ENCODE measurements at places on chromosomes 7 and 10. TPM values are rescaled to one million over a fixed set of nuclear protein-coding genes. Genes with fewer than 3 reads are reported as not detected.

GRCh38 chr10:1044146-1044545 is 4.8 kb downstream of the IDI1 start:
- no peak for DNase-seq

- DNase-seq = no peak
These were observed 19.3 kb downstream of the STK17A start for GRCh38 chr7:43602256-43602655.

- DNase-seq = no peak
These were observed 505.6 kb upstream of the MKI67 start for GRCh38 chr10:128631801-128632241.

DNA sequence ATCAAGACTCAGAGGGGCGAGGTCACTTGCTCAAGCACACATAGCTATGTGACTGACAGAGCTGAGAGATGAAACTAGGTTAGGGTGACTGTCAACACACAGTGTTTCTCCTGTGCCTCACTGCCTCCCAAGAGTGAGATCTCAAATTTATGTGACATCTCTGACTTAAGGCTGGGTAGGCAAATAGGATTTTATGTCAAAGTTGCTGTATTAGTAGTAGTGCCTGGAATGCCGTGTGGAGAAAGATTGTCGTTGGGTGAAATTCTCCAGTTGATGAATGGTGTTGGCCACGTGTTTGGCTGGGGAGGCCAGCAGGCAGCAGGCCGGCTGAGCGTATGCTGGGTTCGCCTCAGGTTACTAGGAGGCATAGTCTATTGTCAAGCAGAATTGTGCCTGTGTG is 148.3 kb upstream of the BMPER start:
- no peak for DNase-seq

GRCh38 chr10:125882596-125882995 is 1.5 kb upstream of the DHX32 start:
- DNase-seq = no peak

DNA sequence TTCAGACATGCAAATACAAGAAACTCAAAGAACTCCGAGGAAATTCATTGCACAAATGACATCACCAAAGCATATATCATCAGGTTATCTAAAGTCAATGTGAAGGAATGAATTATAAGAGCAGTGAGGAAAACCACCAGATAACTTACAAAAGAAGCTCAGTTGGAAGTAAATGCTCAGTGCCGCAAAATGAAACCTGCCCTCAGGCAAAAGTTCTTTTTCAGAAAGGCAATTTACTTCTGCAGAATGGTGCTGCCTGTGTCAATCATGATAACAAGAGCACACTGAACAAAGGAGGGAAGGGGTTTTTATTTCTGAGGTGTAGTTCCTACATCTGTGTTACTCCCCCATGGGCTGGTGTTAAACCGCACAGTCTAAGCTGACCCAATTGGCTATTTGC is 550.6 kb upstream of the SEMA3D start:
- no peak for DNase-seq

DNA sequence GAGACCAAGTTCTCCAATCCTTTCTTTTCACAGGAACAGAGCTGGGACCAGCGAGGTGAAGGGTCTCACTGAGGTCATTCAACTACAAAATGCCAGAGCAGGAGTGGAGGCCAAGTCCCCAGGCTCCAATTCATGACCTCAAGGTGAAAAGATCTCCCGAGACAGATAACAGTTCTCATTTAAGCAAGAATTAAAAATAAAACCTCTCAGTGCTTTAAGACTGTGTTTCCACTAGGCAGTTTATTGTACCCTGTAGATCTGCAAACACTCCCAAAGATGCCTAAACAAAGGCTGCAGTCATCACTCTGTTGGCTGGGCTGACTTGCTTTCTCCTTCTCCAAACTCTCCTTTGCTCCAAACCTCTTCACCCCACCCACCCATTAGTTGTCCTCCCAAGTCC is 74.8 kb upstream of the CXCL12 start:
- no peak for DNase-seq

DNA sequence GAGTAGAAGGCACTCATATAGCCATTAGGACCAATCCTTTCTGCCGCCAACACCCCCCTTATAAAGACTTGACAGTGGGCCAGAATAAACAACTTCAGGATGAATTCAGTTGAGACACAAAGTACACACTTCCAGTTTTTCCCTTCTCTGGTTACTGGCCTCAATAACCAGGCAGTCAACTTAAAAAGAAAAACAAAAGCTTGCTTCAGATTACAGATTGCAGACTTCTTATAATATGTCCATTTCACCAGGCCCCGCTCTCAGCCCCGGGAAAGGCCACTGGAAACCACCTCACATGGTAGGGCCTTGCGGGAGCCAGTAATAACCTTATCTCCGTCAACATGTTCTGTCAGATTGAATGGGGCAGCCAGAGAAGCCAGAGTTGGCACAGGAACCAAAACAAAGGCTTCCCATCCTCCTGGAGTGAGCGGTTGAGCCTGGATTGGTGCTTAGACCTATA is 108.8 kb downstream of the EGFR start:
- no peak for DNase-seq

- DNase-seq = no peak
These were observed 4.7 kb downstream of the ZNF775 start for GRCh38 chr7:150383710-150384397.

- no peak for DNase-seq
These were observed 13.5 kb downstream of the LRMDA start for GRCh38 chr10:75444781-75445386.

DNA sequence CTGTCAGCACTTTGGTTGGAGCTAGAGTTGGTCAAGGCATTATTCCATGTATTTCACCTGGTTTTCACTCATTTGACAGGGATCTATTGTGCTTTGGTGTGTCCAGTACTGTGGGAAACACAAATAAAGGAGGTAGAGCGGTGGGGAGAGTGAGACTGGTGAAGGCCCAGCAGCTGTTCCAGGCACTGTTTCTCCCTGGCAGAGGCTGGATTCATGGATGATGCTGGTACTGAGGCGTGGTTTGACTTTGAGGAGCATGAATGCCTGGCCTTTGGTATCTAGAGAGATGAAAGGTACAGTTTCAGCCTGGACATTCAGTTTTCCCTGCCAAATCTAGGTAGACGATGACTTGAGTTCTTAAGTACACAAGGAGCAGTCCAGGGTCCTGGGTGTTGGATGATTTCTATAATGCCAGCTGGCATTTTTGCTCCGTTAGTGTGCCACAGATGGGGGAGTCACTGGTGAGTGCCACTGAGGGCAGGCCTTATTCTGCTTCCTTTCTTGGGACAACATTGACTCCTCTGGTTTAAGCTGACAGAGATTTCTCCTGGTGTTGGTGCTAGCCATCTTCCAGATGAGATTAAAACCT is 162.2 kb upstream of the BMPER start:
- no peak for DNase-seq

DNA sequence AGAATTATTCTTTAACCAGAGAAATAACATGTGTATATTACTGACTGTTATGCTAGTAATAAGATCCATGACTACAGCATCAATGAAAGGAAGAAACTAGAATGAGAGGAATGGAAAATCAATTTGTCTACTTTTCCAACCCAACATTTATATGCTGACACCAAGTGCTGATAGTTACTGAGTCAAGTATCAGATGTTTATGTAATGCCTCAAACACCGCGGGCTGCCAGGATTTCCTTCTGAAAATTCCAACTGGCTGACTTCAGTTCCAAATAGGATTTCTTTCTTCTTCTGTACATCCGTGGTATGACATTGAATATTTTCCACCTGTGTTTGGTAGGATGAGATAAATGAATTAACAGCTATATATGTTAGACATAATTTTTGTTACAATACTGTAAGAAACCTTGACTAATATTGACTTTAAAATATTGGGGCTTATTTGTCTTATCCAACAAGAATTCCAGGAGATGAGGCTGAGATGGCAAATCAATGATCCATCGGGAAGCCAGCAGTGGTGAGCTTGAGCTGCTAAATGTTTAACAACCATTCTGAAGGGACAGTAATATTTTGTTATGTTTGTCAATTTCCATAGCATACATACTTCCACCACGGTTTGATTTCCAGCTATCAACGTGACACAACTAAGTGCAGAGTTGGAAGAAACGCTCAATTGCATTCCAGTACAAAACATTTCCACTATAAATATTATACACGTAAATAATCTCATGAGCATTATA is 435.2 kb upstream of the AUTS2 start:
- no peak for DNase-seq

- DNase-seq = no peak
These were observed 1519.6 kb downstream of the REEP3 start for GRCh38 chr10:65040796-65041195.

GRCh38 chr10:123275136-123275564 is 120.9 kb downstream of the BUB3 start:
- peak; percentile 16 for DNase-seq

DNA sequence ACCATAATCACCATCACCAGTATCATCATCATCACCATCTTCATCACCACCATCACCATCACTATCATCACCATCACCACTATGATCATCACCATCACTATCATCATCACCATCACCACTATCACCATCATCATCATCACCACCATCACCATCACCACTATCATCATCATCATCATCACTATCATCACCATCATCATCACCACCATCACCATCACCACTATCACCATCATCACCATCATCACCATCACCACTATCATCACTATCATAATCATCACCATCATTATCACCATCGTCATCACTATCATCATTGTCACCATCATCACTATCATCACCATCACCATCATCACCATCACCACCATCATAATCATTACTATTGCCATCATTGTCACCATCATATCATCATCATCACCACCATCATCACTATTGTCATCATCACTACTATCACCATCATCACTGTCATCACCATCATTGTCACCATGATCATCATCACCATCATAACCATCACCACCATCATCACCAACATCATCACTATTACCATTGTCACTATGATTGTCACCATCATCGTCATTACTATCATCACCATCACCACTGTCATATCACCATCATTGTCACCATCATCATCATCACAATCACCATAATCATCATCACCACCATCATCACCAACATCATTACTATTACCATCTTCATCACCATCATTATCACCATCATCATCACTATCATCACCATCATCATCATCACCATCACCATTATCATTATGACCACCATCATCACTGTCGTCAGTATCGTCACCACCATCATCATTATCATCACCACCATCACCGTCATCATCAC is 154.7 kb downstream of the ACTR3B start:
- no peak for DNase-seq

- no peak for DNase-seq
These were observed 154.6 kb upstream of the NPVF start for GRCh38 chr7:25382869-25383268.

DNA sequence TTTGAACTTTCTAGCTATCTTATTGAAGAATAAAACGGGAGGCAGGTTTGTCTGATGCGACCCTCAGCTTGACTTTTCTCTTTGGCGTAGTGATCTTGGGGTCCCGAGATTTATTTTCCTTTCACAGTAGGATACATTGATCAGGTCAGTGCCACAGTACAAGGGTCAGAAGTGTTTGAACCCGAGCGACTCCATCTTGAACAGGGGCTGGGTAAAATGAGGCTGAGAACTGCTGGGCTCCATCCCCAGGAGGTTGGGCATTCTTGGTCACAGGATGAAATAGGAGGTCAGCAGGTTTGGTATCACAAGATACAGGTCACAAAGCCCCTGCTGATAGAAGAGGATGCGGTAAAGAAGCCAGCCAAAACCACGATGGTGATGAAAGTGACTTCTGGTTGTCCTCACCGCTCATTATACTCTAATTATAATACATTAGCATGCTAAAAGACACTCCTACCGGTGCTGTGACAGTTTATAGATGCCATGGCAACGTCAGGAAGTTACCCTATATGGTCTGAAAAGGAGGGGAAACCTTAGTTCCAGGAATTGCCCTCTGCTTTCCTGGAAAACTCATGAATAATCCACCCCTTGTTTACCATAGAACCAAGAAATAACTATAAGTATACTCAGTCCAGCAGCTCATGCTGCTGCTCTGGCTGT is 3.0 kb upstream of the TECPR1 start:
- DNase-seq = no peak

- DNase-seq = no peak
These were observed 421 bp downstream of the SMURF1 start for GRCh38 chr7:99143521-99143852.

- no peak for DNase-seq
These were observed 100.7 kb upstream of the CTTNBP2 start for GRCh38 chr7:117973975-117974374.

DNA sequence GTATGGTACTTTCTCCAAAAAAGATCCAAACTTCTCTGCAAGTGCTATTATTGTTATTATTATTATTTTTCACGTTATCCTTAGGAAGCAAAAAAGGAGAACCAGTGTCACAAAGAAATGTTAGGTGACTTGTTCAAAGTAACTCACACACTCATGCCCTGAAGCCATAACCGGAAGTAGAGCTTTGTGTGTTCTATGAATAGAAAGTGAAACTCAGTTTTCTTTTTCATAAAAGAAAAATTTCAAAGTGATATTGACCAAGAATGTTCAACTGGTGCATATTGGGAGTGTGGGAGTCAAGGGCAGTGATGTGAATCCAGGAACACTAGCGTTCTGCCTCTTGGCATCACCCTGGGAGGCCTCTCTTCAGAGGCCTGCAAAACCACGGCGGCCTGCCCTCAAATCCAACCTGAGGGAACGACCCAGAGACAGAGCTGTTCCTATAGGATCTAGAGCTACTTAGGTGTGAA is 106.1 kb downstream of the PRKCQ start:
- DNase-seq = no peak

SEC31B gene
- polyA plus RNA-seq = 10.1 TPM

LIPN gene
- polyA plus RNA-seq = not detected

LRRD1 gene
- polyA plus RNA-seq = 0.55 TPM

FERD3L gene
- polyA plus RNA-seq = not detected

CTTNBP2 gene
- 25.7 TPM for polyA plus RNA-seq

UCN3 gene
- polyA plus RNA-seq = 1.1 TPM

GPR146 gene
- polyA plus RNA-seq = 1.9 TPM

C10orf62 gene
- polyA plus RNA-seq = 0.29 TPM

METTL2B gene
- 33.4 TPM for polyA plus RNA-seq

HOXA4 gene
- polyA plus RNA-seq = 25.4 TPM
